Kidney glomerular epithelial cell (primary cell): ENCODE measurements at places on chromosomes 12 and 14.

- DNase-seq: no peak
Measured at GRCh38 chr12:75115748-75116147, 93.9 kb downstream of the KCNC2 start.

DNA sequence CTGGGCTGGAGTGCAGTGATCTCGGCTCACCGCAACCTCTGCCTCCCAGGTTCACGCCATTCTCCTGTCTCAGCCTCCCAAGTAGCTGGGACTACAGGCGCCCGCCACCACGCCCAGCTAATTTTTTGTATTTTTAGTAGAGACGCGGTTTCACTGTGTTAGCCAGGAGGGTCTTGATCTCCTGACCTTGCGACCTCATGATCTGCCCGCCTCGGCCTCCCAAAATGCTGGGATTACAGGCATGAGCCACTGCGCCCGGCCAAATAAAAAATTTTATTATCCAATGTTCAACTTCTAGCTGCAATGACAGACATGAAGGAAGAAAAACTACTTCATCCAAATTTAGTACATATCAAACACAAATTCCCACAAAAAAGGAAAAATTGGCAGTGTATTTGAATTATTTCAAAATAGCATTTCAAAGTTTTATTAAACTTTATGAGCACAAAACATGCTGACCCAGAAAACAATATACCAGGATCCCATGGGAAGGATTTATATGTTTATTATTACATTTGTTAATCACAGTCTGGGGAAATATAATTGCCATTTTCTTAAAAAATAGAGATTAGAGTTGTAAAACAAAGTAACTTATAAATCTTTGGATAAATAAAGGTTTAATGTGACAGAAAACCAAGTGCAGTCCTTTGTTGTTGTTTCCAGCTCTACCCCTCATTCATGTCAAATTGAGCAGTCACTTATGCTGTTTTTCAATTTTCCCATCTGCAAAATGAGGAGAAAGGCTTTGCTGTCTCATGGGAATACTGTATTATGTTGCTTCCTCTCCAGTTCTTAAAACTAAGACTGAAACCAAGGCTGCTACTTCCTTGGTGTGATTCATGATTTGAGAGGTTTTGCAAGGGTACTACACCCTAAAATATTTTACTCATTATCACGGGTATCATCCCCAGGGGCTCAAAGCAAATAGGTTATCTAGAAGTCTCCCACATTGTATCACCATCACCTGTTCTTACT, 155.2 kb upstream of the AVPR1A start:
- DNase-seq: no peak

DNA sequence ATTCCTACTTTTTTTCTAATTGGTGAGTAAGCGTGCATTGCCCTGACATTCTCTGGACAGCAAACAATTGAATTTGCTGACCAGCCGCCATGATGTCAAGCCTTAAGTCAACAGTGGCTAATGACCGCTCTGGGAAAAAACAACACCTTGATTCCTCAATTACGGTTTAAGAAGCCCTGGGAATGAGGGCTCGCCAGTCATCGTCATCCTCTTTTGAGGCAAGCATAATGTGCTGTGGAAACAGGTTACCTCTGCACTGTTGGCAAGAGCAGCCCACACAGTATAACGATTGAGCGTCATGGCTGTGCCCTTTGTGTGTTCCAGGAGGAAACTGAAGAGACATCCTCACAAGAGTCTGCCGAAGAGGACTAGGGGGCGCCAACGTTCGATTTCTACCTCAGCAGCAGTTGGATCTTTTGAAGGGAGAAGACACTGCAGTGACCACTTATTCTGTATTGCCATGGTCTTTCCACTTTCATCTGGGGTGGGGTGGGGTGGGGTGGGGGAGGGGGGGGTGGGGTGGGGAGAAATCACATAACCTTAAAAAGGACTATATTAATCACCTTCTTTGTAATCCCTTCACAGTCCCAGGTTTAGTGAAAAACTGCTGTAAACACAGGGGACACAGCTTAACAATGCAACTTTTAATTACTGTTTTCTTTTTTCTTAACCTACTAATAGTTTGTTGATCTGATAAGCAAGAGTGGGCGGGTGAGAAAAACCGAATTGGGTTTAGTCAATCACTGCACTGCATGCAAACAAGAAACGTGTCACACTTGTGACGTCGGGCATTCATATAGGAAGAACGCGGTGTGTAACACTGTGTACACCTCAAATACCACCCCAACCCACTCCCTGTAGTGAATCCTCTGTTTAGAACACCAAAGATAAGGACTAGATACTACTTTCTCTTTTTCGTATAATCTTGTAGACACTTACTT, 138.9 kb downstream of the HMGA2 start:
- DNase-seq: no peak

GRCh38 chr12:122052285-122052684, 26.3 kb upstream of the MLXIP start:
- no peak for DNase-seq
